ENCODE measurements at places on chromosomes 6 and 20.

GRCh38 chr20:47019121-47019824 is 124.6 kb downstream of the EYA2 start:
- no peak for DNase-seq

- no peak for DNase-seq
These were observed 10.6 kb downstream of the MTCH1 start for GRCh38 chr6:36975231-36976006.

DNA sequence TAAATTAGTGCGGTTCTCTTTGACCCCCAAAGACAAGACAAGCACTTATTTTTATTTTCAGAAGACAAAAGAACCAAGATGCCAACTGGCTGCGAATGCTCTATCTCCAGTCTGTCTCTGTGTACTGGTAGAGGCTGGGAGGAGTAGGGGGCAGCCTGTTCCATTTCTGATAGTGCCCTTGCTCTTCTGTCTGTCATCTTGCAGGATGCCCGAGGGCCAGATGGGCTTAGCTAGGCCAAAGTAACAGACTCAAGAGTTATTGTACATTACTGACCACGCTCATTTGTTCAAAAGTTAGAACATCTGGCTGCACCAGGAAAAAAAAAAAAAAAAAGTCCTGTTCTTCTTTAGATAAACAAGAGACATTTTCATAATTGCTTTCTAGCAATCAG is 198.1 kb upstream of the UST start:
- no peak for DNase-seq

GRCh38 chr6:54897462-54898189 is 51.1 kb downstream of the FAM83B start:
- no peak for DNase-seq

DNA sequence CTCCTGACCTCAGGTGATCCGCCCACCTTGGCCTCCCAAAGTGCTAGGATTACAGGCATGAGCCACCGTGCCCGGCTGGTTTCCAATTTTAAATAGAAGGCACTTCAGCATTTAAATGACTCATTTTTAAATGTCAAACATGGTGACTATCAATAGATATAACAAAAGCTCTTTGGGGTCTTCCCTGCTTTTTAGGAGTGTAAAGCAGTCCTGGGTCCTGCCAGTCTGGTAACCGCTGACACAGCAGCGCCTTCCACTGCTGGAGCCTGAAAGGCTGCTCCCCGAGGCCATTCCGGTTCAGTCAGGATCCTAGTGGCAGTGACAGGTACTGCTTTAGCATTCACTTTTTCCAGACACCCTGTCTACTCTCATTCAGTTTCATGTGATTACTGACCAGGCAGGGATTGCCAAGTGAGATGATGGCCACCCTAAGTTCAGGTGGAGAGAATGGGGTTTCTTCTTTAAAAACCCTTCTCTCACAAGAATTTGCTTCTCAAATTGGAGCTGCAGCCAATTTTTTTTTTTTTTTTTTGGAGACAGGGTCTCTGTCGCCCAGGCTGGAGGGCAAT is 5.1 kb downstream of the DIDO1 start:
- DNase-seq = no peak

All from NCI-H1436 treated with DMSO at 0.1 percent for 48 hours (cell line).